ENCODE measurements at places on chromosomes 7 and 10. TPM values are rescaled to one million over a fixed set of nuclear protein-coding genes. Genes with fewer than 3 reads are reported as not detected.
A peak's percentile ranks its signal among the peaks of the same experiment; 100 is the strongest.

GRCh38 chr7:148058753-148059152 is 531.8 kb upstream of the C7orf33 start:
- H3K4me1 ChIP-seq, result no peaks in the 10 kb centered on the region
- no peaks in the 10 kb centered on the region for H3K27me3 ChIP-seq
- no peak for DNase-seq

GRCh38 chr7:4604456-4604940 is 77.6 kb upstream of the FOXK1 start:
- H3K4me3 ChIP-seq, result no peak overlapping the region
- no peaks in the 10 kb centered on the region for H3K36me3 ChIP-seq
- no peaks in the 10 kb centered on the region for H3K4me1 ChIP-seq
- H3K27ac ChIP-seq, result no peak overlapping the region

DNA sequence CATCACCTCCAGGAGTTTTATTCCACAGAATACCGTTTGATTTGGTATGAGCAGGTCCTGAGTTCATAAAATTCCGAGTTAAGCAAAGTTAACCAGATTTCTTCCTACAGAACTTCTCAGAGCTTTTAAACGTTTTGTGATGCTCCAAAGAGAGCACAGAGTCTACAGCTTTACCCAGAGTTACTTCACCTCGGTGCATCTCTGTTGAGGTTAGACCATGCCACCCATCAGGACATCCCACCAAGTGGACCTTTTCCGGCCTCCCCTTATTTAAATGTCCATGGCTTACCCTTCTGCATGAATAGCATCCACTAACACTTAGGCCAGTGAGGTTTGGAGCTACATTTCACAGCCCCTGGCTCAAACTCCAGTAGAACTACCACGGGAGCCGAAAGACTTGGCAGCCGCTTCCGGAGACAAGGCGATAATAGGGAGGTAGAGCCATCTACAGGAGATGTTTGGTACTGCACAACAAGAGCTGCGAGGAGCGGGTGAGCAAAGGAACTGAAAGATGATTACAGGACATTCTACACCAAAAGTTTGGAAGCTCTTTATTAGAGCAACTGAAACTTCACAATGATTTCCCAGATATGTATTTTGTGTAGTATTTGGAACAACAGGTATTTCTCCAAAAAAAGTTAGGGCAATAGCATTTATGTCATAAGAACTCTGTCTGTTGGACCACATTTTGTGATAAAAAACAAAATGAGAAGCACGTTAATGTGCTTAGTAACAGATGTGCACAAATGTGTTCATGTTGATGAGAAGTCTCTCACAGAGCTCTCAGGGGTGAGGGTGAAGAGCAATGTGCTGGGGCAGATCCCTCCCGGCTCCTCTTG is 174.7 kb downstream of the HERPUD2 start:
- H3K27me3 ChIP-seq, result peaks cover 21% of the 10 kb centered on the region
- H3K36me3 ChIP-seq, result no peaks in the 10 kb centered on the region
- peak; percentile 59 for DNase-seq
- no peaks in the 10 kb centered on the region for H3K4me1 ChIP-seq

GRCh38 chr10:76548716-76549115 is 1088.9 kb downstream of the KCNMA1 start:
- H3K4me3 ChIP-seq, result no peak overlapping the region
- H3K4me1 ChIP-seq, result no peaks in the 10 kb centered on the region
- H3K36me3 ChIP-seq, result no peaks in the 10 kb centered on the region
- DNase-seq, result no peak
- H3K27ac ChIP-seq, result no peak overlapping the region

GRCh38 chr7:84271543-84271942 is 77.0 kb upstream of the SEMA3A start:
- H3K4me1 ChIP-seq, result no peaks in the 10 kb centered on the region
- H3K27ac ChIP-seq, result no peak overlapping the region
- no peaks in the 10 kb centered on the region for H3K27me3 ChIP-seq
- DNase-seq, result no peak
- H3K4me3 ChIP-seq, result no peak overlapping the region

GRCh38 chr10:97916586-97916985 is 66.9 kb downstream of the GOLGA7B start:
- H3K4me3 ChIP-seq, result no peak overlapping the region
- DNase-seq, result no peak
- peaks cover 19% of the 10 kb centered on the region for H3K27me3 ChIP-seq
- peaks cover 5% of the 10 kb centered on the region for H3K4me1 ChIP-seq
- no peak overlapping the region for H3K27ac ChIP-seq

- peaks cover 18% of the 10 kb centered on the region for H3K4me1 ChIP-seq
- no peak overlapping the region for H3K4me3 ChIP-seq
- H3K27ac ChIP-seq, result no peak overlapping the region
- DNase-seq, result no peak
- no peaks in the 10 kb centered on the region for H3K27me3 ChIP-seq
- peaks cover 13% of the 10 kb centered on the region for H3K36me3 ChIP-seq
These were observed 7.3 kb downstream of the MAFK start for GRCh38 chr7:1537535-1538412.

GRCh38 chr7:135707570-135707966 is 20.4 kb downstream of the SLC13A4 start:
- DNase-seq, result no peak
- H3K4me3 ChIP-seq, result no peak overlapping the region
- H3K4me1 ChIP-seq, result no peaks in the 10 kb centered on the region
- H3K27ac ChIP-seq, result no peak overlapping the region

ELFN1 gene
- total RNA-seq, result not detected

ARHGEF35 gene
- total RNA-seq, result 6.2 TPM

FGL2 gene
- total RNA-seq, result 4.2 TPM

HSPA12A gene
- total RNA-seq, result 0.18 TPM

PSAP gene
- total RNA-seq, result 176 TPM

TFR2 gene
- 8.8 TPM for total RNA-seq

VPS50 gene
- total RNA-seq, result 17.0 TPM

STEAP1B gene
- 0.33 TPM for total RNA-seq

RSPH10B gene
- total RNA-seq, result not detected

HNRNPH3 gene
- 122 TPM for total RNA-seq
